Stimulated activated CD4-positive, alpha-beta T cell treated with anti-CD3 and anti-CD28 coated beads, Interleukin-15, amount 100 ng/mL, for 1 hour (primary cell): ENCODE measurements at places on chromosomes 5 and 9.

GRCh38 chr5:74303578-74303977, 336.9 kb downstream of the ENC1 start:
- DNase-seq: no peak

- no peak for DNase-seq
Observed at GRCh38 chr9:105050296-105050695, 122.3 kb upstream of the ABCA1 start.

DNA sequence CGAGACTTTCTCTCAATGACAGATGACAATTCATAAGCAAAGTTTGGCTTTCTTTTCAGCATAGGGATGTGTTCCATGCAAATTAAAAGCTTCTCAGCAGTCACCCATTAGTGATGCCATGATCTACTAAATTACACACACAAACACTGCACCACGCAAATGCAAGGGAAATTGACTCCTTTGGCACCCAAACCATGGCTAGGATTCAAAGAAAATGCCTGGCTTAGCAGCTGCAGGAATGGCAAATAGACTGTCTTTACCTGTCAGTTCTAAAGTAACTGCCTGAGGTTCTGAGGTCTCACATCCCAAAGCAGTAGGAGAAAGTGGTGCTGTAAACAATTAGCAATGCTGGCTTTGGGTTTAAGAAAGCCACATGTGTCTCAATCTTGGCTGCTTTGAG, 108.6 kb upstream of the ATP10B start:
- no peak for DNase-seq

DNA sequence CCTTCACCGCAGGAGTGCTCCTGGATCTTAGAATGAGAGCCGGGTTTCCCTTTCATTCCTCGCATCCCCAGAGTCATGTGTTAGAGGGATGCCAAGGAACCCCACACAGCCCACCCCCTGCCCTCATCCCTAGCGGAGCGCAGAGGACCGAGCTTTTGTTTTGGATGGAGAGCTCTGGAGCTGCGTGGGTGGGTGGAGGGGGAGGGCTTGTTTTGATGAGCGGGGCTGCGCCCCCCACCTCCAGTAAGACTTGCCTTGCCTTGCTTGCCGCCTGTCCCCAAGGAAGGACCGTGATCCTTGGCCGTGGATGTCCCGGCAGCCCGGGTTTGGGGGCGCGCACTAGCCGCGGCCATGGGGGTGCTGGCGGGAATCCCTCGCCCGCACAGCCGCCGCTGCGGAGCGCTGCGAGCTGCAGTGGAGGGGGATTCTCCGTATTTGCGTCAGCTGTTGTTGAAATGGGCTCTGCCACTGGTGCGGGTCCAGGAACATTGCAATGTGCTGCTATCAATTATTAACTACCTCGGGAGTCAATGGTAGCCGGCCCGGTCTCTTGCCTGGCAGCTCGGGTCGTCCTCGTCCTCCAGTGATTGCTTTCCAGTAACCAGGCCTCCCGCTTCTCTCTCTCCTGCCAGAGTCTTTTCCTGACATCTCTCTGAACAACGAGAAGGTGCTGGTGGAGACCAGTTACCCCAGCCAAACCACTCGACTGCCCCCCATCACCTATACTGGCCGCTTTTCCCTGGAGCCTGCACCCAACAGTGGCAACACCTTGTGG, 1.0 kb downstream of the EGR1 start:
- DNase-seq: no peak

DNA sequence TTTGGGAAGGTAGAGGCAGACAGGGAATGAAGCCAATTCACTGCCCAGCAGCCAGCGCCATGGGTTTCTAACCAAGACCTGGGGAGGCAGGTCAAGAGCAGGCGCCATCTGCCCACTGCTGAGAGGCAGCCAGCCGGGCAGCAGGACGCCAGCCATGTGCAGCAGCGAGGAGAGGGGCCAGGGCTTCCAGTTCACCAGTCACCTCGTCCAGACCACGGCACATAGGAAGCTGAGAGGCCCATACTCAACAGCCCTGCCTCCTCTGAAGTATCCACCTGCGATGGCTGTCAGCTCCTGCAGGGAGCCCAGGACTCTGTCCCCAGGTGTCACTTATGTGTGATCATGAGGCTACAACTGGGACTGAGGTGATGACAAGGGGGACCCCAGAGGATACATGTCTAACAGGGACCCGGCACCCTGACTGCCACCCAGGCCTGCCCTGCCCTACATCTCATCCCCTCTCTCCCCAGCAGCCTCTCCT, 30.1 kb downstream of the IPPK start:
- no peak for DNase-seq

GRCh38 chr5:24904981-24905517, 260.3 kb upstream of the CDH10 start:
- DNase-seq: no peak

GRCh38 chr9:1233568-1233967, 183.4 kb downstream of the DMRT2 start:
- no peak for DNase-seq

GRCh38 chr9:134391319-134392231, 65.3 kb downstream of the RXRA start:
- DNase-seq: peak; percentile 37

GRCh38 chr5:131381777-131382176, 117.9 kb downstream of the CDC42SE2 start:
- no peak for DNase-seq
